ENCODE measurements at places on chromosomes 5 and 9.

DNA sequence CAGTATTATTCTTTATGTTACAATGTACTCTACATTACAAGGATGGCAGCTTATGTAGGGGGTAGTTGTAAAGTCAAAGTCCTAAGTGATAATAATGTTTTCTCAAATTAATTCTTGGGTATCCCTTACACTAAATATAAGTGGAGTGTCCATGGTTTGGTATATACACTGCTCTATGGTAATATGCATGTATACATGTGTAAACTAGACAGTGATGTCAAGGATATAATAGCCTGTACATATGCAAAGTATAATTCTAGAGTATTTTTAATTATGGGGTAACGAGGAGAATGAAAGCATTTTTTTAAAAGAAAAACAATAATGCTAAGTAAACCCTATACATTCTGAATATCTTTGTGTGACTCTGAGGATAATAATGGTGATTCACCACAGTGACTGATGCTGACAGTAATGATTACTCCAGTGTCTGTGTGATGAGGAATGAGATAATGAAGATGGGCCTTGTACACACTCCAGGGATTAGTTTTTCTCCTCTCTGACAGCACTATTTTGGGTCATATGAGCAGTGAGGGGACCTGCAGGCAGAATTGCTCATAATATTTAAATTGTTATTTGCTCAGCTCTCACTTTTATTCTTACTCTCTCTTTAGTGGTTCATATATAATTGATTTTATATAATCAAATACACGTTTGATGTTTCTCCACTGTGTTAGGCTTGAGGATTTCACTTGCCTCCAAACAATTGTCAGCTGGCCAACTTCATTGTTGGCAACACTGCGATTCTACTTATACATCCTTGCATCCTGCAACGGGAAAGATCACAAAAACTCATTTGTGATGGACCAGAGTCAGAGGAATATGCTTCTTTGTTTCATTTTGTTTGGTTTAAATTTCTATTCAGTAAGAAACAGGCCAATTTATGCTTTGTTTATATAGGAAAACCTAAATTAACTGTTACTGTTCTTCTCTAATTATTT lies 88.2 kb downstream of the NREP start:
- no peak for DNase-seq

GRCh38 chr9:30075451-30076199 lies 2308.8 kb upstream of the ACO1 start:
- DNase-seq: no peak

DNA sequence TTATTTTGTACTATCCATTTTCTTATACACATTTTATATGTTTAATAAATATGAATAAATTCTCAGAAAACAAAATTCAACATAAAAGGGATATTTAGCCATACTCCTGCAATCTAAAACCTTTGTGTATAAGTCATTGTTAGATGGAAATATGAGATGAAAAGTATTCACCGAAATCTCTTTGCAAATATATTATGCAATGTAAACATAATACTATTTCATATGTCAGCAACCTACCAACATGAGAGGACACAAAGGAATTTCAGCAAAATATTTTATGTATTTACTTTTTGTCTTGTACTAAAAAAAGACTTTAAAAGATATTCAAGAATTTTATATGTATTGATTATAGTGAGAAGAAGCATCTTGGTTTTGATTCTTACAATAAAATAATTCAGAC lies 1623.4 kb downstream of the EFNA5 start:
- no peak for DNase-seq

GRCh38 chr5:138109463-138110265 lies 25.8 kb downstream of the WNT8A start:
- no peak for DNase-seq

GRCh38 chr5:163766936-163767670 lies 261.7 kb downstream of the MAT2B start:
- DNase-seq: no peak

- DNase-seq: no peak
These were observed 11.7 kb upstream of the SNCAIP start for GRCh38 chr5:122300374-122300773.

DNA sequence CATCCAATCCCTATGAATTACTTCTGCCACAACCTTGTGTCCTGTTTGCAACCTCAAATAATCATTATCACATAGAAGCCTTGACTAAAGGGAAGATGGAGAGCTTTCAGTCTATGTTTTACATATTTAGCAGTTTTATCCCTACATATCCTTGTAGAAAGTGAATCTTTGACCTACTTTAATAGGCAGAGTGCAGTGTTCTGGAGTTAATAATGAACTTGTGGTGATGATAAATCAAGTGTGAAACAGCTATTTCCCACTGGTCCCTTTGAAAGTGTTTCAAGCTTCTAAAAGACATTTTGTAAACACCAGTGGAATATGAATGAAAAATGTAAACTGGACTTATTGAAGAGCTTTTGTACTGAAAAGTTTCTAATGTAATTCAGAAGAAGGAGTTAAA lies 406.7 kb downstream of the GABRG2 start:
- DNase-seq: no peak

GRCh38 chr5:54835647-54836046 lies 149.7 kb downstream of the ESM1 start:
- no peak for DNase-seq

- no peak for DNase-seq
These were observed 525 bp downstream of the SRP19 start for GRCh38 chr5:112861638-112861985.

- no peak for DNase-seq
These were observed 420.6 kb upstream of the TYRP1 start for GRCh38 chr9:12272471-12273120.

DNA sequence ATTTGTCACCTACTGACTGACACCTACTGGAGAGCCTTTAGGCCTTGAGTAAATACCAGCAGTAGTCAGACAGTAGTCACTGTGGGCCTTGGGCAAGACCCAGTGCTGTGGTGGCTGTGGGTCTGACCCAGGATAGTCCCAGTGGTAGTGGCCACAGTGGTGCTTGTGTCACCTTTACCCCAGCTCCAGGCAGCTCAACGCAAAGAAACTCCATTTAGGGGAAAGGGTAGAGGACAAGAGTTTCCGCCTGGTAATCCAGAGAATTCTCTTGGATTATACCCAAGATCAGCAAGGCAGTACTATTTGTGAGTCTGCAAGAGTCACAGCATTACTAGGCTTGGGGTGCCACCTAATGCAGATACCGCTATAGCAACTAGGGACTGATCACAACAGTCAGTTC lies 28.9 kb downstream of the CERT1 start:
- DNase-seq: no peak

DNA sequence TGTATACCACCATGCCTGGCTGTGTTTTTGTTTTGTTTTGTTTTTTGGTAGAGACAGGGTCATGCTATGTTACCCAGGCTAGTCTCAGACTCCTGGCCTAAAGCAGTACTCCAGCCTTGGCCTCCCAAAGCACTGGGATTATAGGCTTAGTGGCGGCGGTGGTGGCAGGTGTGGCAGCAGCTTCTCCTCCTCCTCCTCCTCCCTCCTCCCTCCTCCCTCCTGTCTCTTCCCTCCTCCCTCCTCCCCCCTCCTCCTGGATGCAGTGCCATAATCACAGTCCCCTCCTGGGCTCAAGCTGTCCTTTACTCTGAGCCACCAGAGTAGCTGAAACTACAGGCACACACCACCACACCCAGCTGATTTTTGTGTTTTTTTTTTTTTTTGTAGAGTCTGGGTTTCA lies 71.2 kb downstream of the UHRF2 start:
- DNase-seq: no peak

- no peak for DNase-seq
These were observed 332.6 kb upstream of the SMC2 start for GRCh38 chr9:103761466-103761865.

- no peak for DNase-seq
These were observed 58.1 kb downstream of the LRSAM1 start for GRCh38 chr9:127509261-127509954.

DNA sequence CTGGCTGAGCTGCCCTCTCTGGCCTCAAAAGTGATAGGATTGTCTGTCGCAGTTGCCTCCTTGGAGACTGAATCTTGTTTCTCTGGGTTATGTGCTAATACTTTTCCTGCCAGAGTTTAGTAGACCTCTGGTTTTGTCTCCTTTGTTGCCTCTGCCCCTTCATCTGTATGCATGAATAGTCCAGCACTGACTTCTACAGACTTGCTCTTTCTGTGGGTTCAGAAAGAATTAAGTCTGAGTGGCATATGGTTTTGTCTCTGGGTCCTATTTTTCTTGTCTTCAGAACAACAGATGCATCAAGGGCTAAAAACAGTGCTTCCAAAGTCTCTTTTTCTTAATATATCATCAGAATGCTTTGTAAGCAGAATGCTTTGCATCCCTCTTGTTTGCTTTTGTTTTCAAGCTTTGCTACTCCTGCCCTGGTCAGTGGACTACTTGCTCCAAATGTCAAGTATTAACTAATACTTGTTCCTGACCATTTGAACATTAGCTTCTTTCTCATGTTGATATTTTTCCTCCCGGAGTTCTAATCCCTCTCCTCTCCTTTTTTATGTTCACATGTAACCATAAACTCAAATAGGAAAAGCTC lies 131.7 kb downstream of the UNC13B start:
- no peak for DNase-seq

GRCh38 chr5:109234381-109234780 lies 175.4 kb downstream of the PJA2 start:
- DNase-seq: no peak

GRCh38 chr9:86238861-86239770 lies 20.3 kb downstream of the C9orf153 start:
- no peak for DNase-seq
